NCI-H1105 (cell line): ENCODE measurements at places on chromosomes 2 and 18.
A peak's percentile ranks its signal among the peaks of the same experiment; 100 is the strongest.

DNA sequence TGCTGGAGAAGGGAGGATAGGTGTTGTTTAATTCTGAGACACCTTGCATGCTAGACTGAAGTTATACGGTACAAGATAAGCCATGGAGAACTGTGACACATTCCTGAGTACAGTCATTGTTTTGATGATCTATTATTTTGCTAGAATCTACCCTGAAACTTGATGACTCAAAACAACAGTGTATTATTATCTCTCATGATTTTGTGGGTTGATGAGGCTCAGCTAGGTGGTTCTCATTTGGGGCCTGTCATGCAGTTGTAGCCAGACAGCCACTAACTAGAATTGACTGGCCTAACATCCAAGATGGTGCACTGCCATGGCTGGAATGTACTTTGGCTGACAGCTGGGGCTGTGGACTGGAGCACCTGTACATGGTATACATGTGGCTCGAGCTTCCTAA lies 5.4 kb upstream of the IL1R1 start:
- no peak for DNase-seq

- no peak for DNase-seq
Observed at GRCh38 chr2:85257359-85257969, 70.3 kb downstream of the TGOLN2 start.

DNA sequence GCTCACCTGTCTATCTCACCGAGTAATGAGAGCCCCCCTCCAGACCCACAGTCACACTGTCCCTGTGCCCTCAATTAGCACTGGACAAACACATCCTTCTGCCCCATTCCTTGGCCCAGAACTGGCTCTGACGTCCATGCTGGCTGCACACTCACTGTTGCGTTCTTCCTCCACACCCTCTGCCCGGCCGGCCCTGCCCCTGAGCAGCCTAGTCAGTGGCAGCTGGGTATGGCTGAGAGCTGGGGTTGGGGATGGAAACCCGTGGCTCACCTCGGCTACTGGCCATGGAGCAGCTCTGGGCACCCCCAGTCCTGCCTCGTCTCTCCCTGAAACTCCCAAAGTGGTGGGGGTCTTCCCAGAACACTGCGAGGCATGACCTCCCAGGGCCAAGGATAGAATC lies 6.5 kb upstream of the UCN start:
- DNase-seq = no peak

- no peak for DNase-seq
Observed at GRCh38 chr2:152481881-152482583, 147.1 kb downstream of the FMNL2 start.

DNA sequence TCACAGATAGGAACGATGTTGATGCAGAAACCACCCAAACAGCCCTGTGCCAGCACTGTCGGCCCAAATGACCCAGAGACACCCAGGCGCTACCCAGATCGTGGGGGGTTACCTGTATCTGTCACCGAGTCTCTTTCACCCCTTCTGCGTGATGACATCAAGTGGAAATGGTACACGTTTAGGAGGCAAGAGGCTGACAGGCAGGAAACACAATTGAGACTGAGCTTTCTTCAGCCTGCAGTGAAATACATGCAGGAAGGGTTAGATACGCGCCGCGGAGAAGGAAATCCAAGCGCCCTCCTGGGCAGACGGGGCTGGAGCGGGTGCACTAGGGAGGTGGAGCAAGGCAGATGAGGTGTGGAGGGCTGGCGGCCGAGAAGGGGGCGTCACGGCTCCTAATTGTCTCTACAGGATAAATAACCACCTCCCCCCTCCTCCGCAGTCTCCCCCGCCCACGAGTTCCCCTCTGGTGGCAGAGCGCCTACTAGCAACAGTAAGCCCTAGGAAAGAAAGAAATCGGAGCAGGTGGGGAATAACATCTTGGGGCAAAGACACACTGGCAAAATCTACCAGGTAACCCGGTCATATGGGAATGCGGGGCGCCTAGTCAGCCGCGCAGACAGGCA lies at the start of gene RNF152:
TSS of gene RNF152 (minus strand) at position 325 of the 626 bp plus-strand sequence. CDS start 76,544 bp downstream, outside the sequence.
- DNase-seq = peak; percentile 72

- no peak for DNase-seq
Observed at GRCh38 chr18:11119550-11119949, 29.8 kb downstream of the PIEZO2 start.

- no peak for DNase-seq
Observed at GRCh38 chr2:63698786-63699548, 110.2 kb downstream of the MDH1 start.

DNA sequence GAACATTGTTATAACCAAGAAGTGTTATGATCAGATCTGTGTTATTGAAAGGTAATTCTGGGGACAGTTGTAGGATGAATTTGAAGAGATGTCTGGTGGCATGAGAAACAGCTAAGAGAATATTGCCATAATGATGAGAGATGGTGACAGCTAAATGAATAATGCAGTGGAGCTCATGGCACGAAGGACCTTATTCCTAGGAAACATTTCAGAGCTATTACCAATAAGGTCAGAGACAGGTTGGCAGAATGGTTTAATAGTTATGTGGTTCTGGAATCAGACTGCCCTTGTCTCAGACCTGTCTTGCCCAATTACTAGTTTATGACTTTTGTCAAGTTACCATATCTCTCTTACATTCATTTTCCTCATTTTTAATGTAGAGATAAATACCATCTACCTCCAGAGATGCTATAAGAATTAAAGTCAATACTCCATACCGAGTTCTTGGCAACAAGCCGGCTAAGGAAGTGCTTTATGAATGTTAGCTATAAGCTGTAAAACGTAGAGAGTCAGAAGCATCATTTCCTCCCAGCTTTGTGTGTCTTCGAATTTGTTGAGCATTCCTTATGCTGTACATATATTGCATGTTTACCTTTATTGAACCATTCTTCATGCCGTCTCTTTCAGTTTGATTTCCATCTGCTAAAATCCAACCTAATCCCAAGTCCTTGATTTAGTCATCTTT lies 73.6 kb upstream of the COL5A2 start:
- DNase-seq = no peak

GRCh38 chr2:47193607-47194006 lies 38.5 kb upstream of the STPG4 start:
- no peak for DNase-seq

DNA sequence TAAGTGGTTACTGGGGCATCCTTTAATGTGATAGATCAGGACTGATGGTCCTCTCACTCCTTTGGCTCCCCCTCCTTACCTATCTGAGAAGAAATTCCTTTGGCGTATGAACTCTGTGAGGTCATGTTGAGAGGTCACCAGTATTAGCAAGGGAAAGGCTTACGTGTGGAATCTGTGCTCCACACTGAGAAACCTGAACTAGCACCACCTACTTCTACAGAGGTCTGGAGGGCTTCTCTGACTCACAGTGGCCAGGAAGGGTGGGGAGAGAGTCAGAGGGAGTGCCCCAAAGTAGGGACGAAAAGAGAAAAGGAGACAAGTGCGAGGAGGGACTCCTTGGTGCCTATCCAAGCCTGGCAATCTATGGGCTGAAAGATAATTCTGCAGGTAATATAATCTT lies 348.6 kb downstream of the TNS1 start:
- DNase-seq = no peak

- DNase-seq = no peak
Observed at GRCh38 chr2:237140689-237141285, 55.1 kb downstream of the COPS8 start.

GRCh38 chr18:715626-716025 lies 3.2 kb upstream of the ENOSF1 start:
- DNase-seq = no peak

DNA sequence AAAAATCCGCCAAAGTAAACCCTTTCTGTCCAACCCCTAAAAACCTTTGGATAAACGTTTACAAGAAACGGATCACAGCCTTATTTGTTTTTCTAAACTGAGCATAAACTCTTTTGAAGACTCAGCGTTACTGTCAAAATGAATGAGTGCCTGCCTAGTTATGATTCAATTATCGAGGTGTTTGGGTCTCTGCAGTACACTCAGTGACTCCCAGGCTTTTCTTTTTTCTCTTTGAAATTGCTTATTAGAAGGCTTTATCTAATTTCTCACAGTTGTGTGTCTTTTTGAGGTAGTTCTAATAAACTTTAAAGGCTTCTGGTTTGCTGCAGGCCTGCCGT lies 663 bp downstream of the RHBDD1 start:
- no peak for DNase-seq

DNA sequence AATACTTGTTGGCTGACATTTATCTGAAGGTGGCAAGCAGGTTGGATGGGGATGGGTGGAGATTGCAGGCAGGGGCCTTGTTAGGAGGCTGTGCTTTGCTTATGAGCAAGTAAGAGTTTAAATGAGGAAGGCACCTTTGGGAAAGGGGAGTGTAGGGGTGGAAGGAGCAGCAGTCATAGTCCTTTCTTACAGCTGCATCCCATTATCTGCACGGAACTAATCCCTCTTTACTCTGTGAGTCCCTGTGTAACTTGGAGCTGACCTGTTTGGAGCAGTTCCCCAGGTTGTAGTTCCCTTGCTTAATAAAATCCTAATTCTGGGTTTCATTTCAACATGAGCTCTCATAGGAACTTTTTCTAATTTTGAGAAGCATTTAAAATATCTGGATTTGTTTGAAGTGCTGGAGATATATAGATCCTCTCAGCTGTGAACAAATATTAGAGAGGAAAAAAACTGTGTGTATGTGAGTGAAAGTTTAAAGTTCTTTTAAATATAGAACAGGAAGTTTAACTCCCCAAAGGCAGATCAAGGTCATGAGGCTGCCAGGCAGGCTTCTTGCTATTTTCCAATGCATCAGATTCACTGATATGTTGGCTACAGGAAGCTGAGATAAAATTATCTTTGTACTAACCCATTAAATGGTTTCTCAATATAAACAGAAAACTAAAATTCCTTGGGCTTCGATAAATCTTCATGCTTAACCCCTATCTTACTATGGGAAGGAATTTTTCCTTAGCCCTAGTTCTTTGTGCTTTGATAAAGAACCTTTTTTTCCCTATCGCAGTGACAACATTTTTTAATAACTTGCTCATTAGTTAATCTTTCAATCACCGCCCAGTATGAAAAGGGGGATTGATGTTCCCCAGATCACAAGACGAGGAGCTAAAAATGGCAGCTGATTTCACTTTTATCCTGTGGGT lies 104.6 kb upstream of the EML6 start:
- no peak for DNase-seq

- no peak for DNase-seq
Observed at GRCh38 chr2:191676790-191677645, 918 bp upstream of the NABP1 start.

- DNase-seq = no peak
Observed at GRCh38 chr2:224573724-224574123, 11.4 kb downstream of the CUL3 start.

DNA sequence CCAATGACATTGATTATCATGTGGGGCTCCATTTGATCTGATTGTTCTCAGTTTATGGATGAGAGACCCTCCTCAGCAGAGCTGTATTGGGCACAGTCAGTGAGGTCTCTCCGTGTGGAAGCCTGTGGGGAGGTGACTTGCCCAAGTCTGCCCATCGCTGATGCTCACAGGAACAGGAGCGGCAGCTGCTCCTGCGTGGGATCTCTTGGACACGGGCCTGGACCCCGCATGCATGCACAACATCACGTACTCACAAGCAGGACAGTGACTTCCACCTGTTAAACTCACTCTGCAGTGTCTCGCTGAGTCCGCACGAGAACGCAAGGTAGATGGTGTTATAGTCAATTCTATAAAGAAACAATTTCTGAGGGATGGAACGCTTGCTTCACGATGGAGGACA lies 55.0 kb downstream of the KCNF1 start:
- DNase-seq = no peak

- DNase-seq = no peak
Observed at GRCh38 chr2:199405241-199405640, 52.5 kb downstream of the SATB2 start.

GRCh38 chr2:136920652-136921333 lies 155.4 kb downstream of the THSD7B start:
- no peak for DNase-seq

DNA sequence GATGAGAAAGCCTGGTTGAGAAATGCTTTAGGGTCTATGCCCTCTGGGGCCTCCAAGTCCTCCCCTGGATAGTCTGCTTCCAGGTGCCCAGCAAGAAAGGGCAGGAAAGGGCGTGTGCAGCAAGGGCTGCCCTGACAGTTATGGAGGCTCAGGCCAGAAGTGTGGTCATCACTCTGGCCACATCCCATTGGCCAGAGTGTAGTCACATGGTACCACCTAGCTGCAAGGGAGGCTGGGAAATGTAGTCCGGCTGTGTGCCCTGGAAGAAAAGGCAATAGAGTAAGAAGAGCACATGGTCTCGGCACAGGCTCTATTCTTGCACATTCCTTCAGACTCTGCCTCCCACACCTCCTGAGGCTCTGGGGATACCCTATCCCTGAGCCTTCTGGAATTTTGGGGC lies 35.7 kb downstream of the ODC1 start:
- no peak for DNase-seq

DNA sequence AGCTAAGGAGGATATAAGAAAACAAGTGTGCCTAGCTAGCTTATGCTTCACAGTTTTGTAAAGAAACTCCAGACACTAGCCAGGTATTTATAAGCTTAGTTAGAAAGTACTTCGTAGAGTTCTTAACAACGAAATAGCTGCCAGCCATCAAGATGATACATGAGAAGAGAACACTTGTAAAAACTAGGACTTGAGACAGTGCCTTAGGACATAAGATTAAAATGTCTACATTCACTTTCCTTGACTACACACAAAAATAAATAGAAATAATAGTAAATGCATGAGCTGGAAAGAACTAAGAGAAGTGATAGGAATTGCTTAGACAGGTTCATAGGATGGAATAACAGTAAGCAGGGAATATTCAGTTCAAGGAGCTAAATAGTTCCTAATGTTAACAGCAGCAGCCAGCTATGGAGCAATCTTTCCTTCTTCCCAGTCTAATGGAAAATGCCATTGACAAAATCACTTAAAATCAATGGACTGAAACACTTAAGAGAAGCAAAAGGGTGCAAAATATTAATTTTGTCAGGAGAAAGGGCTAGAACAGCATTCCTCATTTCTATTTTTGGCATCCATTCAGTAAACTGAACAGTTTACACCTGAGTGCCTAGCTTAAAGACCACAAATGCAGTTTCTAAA lies 186.6 kb downstream of the PDE11A start:
- no peak for DNase-seq

DNA sequence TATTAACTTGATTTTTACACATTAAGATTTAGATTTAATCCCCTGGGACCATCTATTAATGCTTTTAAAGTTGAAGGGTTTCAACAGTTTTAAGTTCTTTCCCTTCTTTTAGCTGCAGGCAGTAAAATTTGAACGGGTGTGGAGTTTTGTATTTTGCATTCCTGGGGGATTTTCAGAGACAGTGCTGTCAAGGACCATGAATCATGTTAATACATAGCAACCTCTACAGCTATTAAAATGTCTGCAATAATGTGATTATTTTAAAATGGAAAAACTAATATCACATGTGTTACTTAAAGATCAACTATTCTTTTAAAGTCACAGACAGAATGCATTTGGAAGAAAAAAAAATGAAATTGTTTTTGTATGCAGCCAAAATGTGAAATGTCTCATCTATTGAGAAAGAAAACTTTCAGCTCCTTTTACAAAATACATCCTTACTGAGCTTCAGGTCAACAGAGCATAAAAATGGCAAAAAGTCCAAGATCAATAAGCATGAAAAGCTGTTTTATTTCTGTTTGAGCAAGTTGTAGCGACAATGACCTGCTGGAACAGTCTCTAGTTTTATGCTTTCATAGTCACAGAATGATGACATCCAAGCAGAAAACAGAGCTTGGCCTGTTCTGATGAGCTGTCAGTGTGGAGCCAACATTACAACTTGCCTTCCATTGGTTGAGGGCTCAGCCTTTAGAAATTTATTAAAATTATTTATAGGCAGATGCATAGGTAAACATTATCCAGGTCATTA lies 21.6 kb upstream of the ZNF521 start:
- no peak for DNase-seq
